Stimulated activated CD4-positive, alpha-beta T cell treated with anti-CD3 and anti-CD28 coated beads, Interleukin-2, amount 100 ng/mL, for 4 hours (primary cell): ENCODE measurements at places on chromosomes 2 and 18.

- no peak for DNase-seq
Measured at GRCh38 chr18:11517704-11518103, 91.7 kb upstream of the SLC35G4 start.

DNA sequence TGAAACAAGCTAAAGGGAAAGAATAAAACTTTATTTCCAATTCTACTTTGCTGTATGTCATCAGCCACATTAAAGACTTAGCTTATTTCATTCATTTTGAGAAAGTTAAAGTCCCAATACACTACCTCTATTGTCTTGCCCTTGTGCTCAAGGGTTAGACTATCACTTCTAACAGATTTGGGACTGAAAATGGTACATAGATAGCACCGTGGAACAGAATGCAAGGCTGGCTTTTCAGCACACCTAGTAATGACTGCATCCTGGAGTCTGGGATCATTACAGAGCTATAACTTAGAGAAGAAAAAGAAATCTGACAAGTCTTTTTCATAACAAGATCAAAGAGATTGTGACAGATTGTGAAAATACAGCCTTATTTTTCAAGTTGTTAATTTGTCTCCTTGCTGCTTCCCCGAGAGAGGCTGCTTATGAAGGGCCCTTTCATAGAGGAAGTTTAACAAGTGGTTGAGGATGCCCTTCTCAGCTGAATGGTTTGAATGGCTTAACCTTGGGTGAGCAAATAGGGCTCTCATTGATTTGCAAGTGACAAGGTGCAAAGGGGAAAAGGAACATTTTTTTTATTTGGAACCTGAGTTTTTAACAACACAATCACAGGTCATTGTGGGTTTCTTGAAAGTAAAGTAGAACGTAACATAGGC lies 371.8 kb downstream of the EPHA4 start:
- DNase-seq: no peak

- no peak for DNase-seq
Measured at GRCh38 chr18:11994336-11994702, 13.0 kb downstream of the IMPA2 start.

GRCh38 chr2:6724605-6725140 lies 141.0 kb downstream of the CMPK2 start:
- DNase-seq: no peak

DNA sequence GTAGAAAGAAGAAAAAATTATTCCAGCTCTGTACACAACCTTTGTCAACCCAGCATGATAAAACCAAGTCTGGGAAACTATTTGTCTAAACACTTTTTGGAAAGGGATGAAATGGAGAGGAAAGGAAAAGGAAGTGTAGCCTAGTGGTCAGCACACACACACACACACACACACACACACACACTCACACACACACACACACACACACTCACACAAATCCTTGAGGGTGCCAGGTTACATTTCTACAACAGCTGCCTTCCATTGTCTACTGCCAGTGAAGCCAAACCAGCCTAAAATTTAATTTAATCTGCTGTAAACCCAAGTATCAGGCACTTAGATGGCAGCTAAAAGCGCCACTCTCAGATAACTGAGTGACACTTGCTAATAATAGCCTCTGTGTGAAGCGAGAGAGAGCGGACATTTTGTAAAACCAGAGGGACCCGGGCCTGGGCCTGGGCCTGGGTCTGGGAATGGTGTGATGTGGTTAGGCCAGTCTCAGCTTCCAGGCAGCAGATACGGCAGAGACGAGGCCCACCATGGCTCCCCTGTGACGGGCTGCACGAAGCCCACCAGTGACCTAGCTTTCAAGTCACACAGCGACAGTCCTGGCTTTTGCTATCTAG lies 32.4 kb downstream of the BCL11A start:
- DNase-seq: no peak

DNA sequence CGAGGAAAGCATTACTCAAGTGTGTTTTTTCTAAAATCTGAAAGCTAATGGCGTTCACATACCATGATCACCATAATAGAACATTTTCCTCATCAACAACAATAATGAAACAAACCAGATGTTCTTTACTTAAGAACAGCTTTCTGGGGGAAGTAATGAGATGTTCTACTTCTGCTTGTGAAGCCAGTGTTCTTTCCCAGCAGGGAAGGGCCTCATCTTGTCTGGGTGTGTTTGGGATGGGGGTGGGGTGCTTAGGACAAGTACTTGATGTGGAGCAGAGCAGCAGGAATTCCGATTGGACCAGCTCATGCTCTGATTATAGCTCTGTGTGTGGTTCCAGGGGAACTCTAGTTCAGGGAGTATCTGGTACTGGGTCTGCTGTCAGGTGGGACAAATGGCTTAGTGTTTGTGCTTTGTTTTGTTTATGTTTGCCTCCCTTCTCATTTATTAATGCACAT lies 163.0 kb upstream of the NOSTRIN start:
- DNase-seq: no peak
